ENCODE measurements at places on chromosomes 7 and 10. TPM values are rescaled to one million over a fixed set of nuclear protein-coding genes. Genes with fewer than 3 reads are reported as not detected.

Gene GJD4
- total RNA-seq, result 0.16 TPM

Gene SPDYE1
- total RNA-seq, result not detected

Gene OPN1SW
- total RNA-seq, result not detected

Gene MALRD1
- total RNA-seq, result 3.7 TPM

Gene MMD2
- total RNA-seq, result not detected

Gene ITPRID1
- not detected for total RNA-seq

Gene RARRES2
- not detected for total RNA-seq

Gene PHKG1
- 3.8 TPM for total RNA-seq

Gene UCN3
- not detected for total RNA-seq

Gene C10orf67
- 0.16 TPM for total RNA-seq

Gene KLF14
- 0.12 TPM for total RNA-seq

Gene NUTM2E
- total RNA-seq, result not detected

Gene SPDYE16
- not detected for total RNA-seq

Gene PTPN20
- total RNA-seq, result 3.8 TPM

Gene LIPM
- not detected for total RNA-seq

Gene DCLRE1A
- total RNA-seq, result 3.9 TPM

Gene ATP5F1C
- 172 TPM for total RNA-seq

Gene JCAD
- total RNA-seq, result 40.7 TPM

Gene DDC
- total RNA-seq, result not detected

Gene NME8
- not detected for total RNA-seq

Gene SPAG6
- total RNA-seq, result not detected

Gene MRC1
- total RNA-seq, result not detected

Gene NYAP1
- total RNA-seq, result 3.0 TPM

Gene SEMA3C
- total RNA-seq, result 272 TPM

Gene CNTNAP2
- 0.65 TPM for total RNA-seq

Gene ZNF727
- total RNA-seq, result 0.24 TPM

Gene ZNF32
- total RNA-seq, result 33.3 TPM

Gene TAS2R60
- not detected for total RNA-seq

Gene ZNF365
- 4.0 TPM for total RNA-seq

Gene CLDN3
- total RNA-seq, result not detected

Gene GCC1
- total RNA-seq, result 25.3 TPM
